SJSA1 (cell line): ENCODE measurements at places on chromosomes 12 and 14. TPM values are rescaled to one million over a fixed set of nuclear protein-coding genes. Genes with fewer than 3 reads are reported as not detected.

DNA sequence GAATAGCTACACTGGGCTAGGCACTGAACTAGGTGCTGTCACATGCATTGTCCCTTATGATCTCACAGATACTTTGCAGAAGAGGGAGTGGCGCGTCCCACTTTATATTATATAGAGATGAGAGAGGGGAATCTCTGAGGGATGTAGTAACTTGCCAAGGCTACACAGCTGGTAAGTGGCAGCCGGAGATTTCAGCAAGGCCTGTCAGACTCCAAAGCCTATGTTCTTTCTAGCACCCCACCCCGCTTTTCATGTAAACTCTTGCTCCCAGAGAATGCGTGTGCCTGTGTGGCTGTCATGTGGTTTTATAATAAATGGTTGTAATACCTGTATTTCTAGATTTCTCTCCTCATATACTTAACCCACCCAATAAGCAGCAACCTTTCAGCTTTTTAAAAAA is 39.1 kb downstream of the WDR20 start:
- H3K27me3 ChIP-seq, result no peaks in the 10 kb centered on the region
- H3K36me3 ChIP-seq, result no peaks in the 10 kb centered on the region
- peaks cover 4% of the 10 kb centered on the region for H3K4me1 ChIP-seq
- no peak overlapping the region for H3K27ac ChIP-seq

The CLEC7A gene
- not detected in 2 replicates for total RNA-seq

The POTEG gene
- total RNA-seq, result not detected in 2 replicates

The PARPBP gene
- 37.3 and 38.5 TPM in 2 replicates for total RNA-seq
